ENCODE measurements at places on chromosomes 12 and 14. TPM values are rescaled to one million over a fixed set of nuclear protein-coding genes. Genes with fewer than 3 reads are reported as not detected.

DNA sequence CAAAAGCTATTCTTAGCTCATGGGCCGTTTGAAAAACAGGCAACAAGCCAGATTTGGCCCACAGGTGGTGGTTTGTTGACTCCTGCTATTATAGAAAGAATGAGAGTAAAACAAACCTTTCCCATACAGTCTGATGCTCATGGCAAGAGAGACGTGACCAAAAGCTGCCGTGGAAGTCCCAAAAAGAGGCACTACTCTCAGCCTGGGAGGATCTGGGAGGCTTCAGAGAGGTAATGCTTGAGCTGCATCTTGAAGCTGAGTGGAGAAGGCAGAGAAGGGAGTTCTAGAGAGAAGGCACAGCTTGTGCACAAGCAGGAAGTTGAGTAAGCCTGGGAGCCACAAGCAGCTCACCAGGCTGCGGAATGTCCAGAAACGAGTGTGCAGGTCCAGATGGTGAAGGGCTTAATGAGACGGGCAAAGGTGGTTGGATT lies 9.6 kb downstream of the PLXNC1 start:
- DNase-seq = no peak

SLC38A4 gene
- not detected for total RNA-seq

DNA sequence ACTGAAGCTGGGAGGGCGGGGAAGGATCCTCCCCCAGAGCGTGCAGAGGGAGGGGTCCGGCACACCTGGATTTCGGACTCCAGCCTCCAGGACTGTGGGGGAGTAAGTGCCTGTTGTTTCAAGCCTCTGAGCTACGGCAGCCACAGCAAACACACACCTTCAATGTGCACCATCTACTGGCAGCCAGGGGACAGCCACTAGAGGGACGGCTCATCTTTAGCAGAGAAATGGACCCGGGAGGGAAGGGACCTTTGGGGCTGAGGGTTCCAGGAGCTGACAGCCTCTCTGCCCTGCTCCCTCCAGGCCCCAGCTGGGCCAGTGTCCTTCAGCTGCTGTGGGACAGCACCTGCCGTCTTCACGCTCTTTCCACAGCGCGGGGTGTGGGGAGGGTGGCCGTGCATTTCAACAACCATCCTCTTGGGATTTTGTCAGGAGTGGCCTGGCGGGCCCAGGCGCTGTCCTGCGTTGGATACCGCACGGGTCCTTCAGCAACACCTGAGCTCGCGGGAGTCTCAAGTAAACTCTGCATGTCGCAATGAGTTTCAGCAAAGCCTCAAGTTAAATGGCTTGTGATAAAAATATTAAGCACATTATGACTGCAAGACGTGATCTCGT lies 209.2 kb upstream of the C14orf180 start:
- DNase-seq = no peak

- DNase-seq = no peak
Measured at GRCh38 chr14:63956326-63956725, 103.5 kb downstream of the SYNE2 start.

HSPB8 gene
- not detected for total RNA-seq

GRCh38 chr14:75206190-75206589 lies 29.8 kb upstream of the TMED10 start:
- DNase-seq = no peak

DNA sequence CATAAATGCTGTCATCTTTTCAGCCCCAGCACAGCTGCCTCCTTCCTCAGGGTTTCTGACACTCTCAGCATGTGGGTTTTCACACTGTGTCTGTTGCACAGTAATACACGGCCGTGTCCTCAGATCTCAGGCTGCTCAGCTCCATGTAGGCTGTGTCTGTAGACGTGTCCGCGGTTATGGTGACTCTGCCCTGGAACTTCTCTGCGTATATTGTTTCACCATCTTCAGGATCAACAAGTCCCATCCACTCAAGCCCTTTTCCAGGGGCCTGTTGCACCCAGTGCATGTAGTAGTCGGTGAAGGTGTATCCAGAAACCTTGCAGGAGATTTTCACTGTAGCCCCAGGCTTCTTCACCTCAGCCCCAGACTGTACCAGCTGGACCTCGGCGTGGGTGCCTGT lies 1210.6 kb downstream of the TMEM121 start:
- no peak for DNase-seq

- peak; percentile 55 for DNase-seq
Measured at GRCh38 chr12:55829967-55830600, 697 bp upstream of the DNAJC14 start.

DNA sequence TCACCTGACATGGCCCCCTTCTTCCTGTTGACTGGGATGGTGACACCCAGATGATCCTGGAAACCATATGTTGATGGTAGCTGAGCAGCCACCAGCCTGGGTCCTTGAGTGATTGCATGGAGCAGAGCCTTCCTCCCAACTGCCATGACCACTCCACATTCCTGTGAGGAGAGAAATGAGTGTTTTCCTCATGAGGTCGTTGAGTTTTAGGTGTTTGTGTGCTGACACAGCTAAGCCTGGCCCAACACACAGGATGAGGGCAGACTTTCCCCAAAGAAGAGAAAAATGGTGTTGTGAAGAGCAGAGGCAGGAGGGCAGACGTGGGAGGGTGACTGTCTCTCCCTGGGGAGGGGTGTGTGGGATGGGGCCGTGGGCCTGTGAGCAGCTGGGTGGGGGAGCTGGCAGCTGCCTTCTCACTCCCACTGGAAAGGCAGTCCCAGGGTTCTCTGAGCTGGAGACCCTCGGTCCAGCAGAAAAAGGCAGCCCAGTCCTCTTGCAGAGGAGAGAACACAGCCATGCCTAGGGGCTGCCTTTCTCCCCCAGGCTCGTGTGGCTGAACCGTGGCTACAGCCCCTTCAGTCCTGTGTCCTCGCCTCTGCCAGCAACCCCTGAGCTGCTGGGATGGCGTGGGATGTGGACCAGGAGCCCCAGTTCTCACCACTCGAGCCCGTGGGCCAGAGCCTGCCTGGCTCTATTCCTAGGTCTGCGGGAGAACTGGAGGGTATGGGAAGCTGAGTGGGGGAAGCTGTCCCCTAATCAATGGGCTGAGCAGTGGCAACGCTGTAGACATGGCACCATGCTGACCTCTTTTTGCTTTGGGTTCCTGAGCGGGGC lies 257.0 kb downstream of the ADGRD1 start:
- DNase-seq = no peak

DNA sequence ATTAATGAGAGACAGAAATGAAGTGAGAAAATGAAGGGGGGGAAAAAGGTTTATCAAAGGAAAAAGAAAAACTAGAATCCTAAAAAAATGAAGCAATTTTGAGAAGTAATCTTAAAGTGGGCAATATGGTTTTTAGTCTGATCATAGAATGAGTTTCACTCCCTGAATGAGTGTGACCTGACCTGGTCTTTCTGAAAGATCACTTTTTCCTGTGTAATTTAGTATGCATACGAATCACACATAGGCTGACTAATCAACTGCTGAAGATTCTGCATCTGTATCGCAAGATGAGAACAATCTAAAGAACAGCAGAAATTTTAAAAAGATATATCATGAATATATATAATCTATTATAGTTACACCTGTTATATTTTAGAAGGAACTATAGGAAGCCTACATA lies 11.3 kb downstream of the GNPTAB start:
- no peak for DNase-seq

MGST1 gene
- total RNA-seq = not detected
